Neural crest cell (in vitro differentiated cells): ENCODE measurements at places on chromosomes 5 and 9.

- no peak for DNase-seq
- no peaks in the 10 kb centered on the region for H3K27me3 ChIP-seq
- H3K36me3 ChIP-seq, result no peaks in the 10 kb centered on the region
- H3K27ac ChIP-seq, result no peak overlapping the region
- no peaks in the 10 kb centered on the region for H3K4me1 ChIP-seq
- no peak overlapping the region for H3K4me3 ChIP-seq
These were observed 221.6 kb upstream of the SLC30A5 start for GRCh38 chr5:68872088-68872839.

- H3K27ac ChIP-seq, result no peak overlapping the region
- no peaks in the 10 kb centered on the region for H3K27me3 ChIP-seq
- no peak for DNase-seq
These were observed 135.5 kb upstream of the EFNA5 start for GRCh38 chr5:107806271-107806670.

- H3K4me3 ChIP-seq, result no peak overlapping the region
- H3K27ac ChIP-seq, result no peak overlapping the region
- no peak for DNase-seq
- no peaks in the 10 kb centered on the region for H3K4me1 ChIP-seq
These were observed 4.2 kb downstream of the LECT2 start for GRCh38 chr5:135950611-135951010.

GRCh38 chr9:3018691-3019230, 174.9 kb upstream of the PUM3 start:
- peaks cover 26% of the 10 kb centered on the region for H3K27me3 ChIP-seq
- DNase-seq, result no peak
- H3K27ac ChIP-seq, result no peak overlapping the region

DNA sequence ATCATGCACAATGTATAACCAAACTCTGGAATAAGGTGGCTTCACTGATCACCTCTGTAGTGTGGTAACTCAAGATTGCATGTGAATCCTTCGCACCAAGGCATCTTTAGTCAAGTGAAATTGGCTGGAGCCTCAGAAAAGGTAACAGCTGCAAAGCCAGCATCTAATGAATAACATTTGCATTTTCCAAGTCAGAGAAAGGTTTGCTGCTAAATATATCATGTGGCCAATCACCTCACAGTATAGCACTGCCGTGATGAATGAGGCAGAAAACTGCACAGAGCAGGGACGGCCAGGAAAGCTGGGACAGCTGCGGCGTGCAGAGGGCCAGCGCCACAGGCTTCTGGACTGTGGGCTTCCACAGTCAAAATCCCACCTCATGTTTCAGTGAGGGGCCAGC, 18.5 kb downstream of the MRPS27 start:
- H3K36me3 ChIP-seq, result peaks cover 13% of the 10 kb centered on the region
- DNase-seq, result no peak
- no peak overlapping the region for H3K4me3 ChIP-seq
